Dorsolateral prefrontal cortex (tissue), 122 donors: ENCODE measurements at places on chromosomes 7 and 10.

GRCh38 chr7:139254728-139255127, 23.7 kb downstream of the UBN2 start:
- no peak for DNase-seq

DNA sequence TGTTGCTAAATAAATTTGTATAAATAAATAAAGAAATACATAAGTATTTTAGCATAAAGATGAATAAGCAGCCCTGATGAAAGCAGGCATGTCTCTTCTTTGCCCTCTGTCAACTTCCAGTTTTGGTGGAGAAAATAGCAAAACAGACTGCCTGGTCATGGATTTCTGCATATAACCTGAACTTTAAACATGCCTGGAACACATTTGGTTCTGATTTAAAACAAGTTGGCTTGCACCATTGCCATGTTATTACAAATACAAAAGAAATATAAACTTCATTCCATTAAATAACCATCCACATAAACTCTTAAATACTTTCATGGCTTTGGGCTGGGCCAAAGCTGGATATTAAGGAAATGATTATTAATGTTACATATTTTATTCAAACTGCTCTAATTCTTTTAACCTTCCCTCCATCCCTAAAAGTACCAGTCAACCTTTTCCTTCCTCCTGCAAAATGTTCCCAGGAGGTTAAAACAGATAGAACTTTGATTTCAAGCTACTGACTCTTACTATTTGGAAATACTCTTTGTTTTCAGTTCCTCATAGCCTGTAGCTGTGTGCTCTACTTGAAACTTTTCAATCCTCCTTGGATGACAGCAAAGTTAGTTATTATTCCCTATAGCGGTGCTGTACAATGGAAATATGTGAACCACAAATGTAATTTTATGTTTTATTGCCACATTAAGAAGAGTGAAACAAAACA, 96.3 kb downstream of the BICC1 start:
- DNase-seq = no peak

DNA sequence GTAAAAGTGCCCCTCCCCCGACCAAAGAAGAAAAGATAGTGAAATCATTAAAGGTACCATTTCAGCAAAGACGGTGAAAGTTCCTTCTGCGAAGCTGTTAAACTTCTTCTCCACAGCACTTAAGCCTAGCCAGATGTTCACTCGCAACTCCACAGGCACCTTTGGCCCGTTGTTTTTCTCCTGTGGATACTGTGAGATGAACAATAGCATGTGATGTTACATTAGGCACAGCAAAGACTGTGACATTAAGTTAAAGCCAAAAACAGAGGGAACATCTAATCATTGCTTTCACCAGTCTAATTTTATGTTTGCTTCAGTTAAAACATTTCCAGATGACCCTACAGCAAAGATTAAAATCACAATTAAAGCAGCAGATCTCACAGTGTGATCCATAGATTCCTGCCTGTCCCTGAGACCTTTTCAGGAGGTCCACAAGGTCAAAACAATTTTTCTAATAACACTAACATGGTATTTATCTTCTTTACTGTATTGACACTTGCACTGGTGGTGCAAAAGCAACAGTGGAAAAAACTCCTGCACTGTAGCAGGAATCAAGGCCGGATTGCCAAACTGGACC, 112.5 kb downstream of the MYOF start:
- no peak for DNase-seq

- DNase-seq = no peak
These were observed 184.1 kb downstream of the BICC1 start for GRCh38 chr10:58696736-58697135.

- DNase-seq = no peak
These were observed 52.1 kb upstream of the NME8 start for GRCh38 chr7:37796138-37796775.

DNA sequence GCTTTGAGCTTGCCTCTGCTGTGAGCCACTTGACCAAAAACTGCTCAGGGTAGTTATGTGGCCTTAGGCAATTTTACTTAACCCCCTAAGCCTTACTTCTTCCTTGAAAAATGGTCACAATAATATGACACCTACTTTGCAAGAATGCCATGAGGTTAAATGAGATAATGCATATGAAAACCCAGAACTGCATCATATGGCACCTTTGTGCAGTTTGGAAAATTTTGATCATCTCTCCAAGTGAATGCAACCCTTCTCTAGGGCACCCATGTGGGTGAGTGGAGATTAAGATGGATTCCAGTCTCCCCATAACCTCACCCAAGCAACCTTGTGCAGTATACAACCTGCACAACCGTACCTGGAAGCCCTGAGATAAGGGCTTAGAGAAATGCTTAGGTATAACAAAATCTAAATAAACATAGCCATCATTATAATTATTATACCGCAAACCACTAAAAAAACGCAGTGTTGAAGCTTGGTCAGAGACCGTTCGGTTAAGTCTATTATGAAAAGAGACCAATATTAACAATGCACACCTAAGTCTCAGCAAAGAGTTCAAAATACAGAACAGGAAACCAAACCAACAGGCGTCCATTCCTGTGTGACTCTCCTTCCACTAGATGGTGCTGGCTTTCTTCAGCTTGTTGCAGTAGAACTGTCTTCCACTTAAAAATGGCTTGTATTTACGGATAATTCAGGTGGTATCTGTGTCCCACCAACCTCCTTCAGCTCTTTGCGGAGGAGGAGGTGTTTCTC, 21.0 kb upstream of the ASB15 start:
- DNase-seq = no peak

DNA sequence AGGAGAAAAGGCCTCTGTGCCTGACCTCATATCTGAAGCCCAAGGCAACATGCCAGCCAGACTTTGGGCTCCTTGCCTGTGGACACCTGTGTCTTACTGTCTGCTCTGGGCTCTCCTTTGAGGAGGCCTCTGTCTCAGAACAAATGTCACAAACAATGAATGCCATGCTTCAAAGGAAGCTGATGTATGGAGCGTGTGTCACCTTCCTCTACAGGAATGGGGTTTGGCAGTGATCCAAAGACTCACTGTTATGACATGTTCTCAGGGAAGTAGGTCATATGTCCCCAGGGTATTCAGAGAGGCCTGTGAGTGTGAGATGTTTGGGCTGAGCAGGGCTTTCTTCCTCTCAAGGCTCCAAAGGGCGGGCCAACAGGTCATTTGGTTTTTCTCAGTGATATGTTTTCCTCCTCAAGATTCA, 38.4 kb downstream of the PTPRE start:
- peak; percentile 69 for DNase-seq

- DNase-seq = no peak
These were observed 723.5 kb upstream of the GALNT17 start for GRCh38 chr7:70408477-70408876.

DNA sequence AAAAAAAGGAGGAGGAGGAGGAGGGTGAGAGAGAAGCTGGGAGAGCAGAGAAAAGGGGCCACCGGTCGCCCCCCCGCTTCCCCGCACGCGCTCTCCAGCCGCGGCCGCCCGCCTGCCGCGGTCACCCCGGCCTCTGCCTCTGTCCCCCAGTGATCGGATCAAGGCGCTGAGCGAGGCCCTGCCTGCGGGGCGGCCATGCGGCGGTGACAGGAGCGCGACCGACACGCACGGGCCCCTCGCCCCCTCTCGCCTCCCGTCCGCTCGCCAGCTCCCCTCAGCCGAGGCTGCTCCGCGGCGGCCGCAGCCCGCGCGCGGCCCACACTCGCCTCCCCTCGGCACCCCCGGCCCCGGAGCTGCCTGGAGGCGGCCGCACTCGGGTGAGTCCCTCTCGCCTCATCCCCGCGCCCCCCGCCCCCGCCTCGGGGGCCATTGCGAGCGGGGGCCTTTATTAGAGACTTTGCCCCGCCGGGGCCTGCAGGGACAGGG, at the start of gene GTF2I:
TSS of gene GTF2I (plus strand) at position 27 of the 486 bp plus-strand sequence. CDS start 31,411 bp downstream, outside the sequence.
- no peak for DNase-seq

GRCh38 chr10:43229208-43230061, 37.4 kb downstream of the RASGEF1A start:
- DNase-seq = peak; percentile 16

- no peak for DNase-seq
These were observed 326.0 kb downstream of the DGKB start for GRCh38 chr7:14576578-14576977.

- no peak for DNase-seq
These were observed 227.4 kb upstream of the KAT6B start for GRCh38 chr10:74598891-74599566.

DNA sequence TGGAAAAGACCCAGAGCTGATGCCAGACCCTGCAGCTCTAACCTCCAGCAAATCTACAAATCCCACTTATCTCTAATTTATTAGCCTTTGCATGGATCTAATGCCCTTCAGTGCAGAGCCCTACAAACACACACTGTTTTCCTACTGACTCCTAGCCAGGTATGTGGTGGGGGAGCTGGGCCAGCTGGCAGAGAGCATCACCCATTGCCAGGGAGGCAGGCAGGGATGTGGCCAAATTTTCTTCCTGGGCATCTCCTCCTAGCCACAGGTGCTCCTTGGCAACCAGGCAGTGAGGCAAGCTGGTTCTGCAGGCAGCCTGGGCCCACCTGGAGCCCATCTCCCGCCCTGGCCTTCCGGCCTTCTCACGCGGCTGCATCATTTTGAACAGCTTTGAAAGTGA, 55.9 kb upstream of the EMX2 start:
- no peak for DNase-seq

DNA sequence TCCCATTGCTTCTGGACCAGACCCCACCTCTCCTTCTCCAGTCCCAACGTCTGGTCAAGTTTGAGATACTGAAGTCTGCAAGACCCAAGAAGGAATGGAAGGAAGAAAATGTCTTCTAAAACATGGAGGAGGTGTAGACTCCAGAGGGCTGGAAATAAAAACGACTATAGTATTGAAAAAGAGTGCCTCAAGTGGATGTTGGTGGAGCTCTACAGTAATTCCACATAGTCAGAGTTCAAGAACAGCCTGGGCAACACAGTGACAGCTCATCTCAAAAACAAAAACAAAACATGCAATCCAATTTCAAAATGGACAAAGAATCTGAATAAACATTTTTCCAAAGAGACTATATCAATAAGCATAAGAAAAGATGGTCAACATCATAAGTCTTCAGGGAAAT, 2.3 kb upstream of the PCGF6 start:
- DNase-seq = no peak

DNA sequence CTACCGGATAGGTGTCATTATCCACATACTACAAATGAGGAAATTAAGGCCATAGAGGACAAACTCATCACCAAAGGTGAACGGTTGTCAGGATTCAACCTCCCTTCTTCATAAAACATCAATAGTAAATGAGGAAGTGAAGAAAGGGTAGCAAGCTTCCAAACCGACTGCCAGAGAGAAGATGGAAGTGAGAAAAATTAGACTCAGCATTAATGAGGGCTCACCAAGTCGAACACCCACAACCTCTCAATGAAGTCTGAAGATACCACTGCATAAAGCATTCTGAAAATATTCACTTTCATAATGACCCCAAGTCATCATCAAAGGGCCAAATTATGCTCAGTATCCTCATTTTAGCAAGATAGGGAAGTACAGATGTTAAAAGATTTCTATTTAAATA, 29.6 kb downstream of the ABCB4 start:
- DNase-seq = no peak

- DNase-seq = no peak
These were observed 194.3 kb downstream of the GRID1 start for GRCh38 chr10:86172301-86172700.

- DNase-seq = no peak
These were observed 2.5 kb downstream of the SCIN start for GRCh38 chr7:12572941-12573575.

DNA sequence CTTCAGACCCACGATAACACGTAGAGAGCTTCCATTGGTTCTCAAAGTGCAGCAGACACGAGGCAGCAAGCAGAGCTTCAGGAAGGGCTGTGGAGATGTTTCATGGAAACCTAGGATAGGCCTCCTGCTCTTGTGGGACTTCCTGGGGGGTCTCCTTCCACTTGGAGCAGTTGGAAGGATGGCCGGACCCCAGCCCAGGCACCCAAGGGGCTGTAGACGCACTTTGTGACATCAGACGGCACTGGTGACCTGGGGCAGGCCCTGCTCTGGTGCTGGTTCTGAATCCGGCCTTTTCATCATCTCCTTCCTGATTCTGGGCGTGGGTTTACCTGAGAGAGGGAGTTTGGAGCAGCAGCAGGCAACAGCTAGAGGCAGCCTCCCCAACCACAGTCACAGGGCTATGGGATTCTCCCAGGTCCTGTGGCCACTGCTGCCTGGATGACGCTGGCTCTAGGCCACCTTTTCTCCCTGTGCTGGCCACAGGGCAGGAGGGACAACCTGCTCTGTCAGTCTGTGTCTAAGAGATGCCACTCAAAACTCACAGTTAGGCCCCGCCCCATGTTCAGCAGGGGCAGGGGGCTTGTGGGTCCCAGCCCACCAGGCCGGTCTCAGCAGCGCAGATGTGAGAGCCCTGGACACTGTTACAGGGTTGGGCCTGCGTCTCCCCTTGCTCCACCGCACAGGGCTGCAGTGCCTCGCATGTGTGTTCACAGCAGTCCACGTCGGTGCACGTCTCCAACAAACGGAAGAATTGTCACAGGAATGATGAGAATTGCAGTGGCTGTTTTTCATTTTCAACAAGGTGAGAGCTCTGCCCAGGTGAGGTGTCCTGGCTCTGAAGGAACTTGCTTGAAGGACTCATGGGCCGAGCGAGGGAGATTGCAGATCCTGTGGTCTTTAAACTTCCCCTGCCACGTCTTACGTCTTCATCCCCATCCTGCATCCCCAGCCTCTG, 569.3 kb downstream of the TCERG1L start:
- DNase-seq = no peak

DNA sequence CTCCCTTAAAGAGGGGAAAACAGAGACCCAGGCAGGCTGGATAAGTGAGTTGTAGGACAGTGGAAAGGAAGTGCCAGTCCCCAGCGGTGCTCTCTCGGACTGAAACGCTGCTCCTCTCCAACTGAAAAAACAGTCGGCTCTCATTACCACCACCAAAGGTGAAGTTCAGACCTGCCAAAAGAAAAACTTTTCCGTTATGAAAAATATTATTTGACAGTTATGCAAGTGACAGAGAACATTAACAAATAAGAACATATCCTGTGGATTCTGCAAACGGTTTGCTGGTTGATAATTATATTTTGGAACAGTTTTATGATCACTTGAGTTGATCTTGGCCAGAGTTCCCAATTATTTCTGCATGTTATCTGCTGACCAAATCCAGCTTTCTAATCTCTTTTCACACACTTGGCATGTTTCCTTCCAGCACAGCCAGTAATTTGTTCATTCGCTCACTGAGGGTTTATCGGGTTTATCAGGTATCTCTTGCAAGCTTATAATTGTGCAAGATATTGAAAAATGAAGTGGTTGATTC, 82.6 kb downstream of the PTPRE start:
- no peak for DNase-seq

DNA sequence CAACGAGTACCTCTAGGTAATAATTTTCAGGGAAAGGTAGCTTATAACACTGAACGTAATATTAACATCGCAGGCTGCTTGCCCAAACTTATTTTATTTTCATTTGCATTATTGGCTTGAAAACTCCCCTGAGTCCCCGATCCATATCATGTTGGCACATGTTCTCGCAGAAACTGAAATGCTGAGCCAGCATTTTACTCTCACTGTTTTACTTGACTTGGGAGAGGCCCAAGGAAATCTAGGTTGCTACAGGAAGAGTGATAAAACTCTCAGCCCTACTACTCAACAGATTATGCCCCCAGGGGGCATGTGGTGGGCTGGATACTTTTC, 183.5 kb upstream of the HABP2 start:
- DNase-seq = no peak
